ENCODE measurements at places on chromosomes 12 and 14.

DNA sequence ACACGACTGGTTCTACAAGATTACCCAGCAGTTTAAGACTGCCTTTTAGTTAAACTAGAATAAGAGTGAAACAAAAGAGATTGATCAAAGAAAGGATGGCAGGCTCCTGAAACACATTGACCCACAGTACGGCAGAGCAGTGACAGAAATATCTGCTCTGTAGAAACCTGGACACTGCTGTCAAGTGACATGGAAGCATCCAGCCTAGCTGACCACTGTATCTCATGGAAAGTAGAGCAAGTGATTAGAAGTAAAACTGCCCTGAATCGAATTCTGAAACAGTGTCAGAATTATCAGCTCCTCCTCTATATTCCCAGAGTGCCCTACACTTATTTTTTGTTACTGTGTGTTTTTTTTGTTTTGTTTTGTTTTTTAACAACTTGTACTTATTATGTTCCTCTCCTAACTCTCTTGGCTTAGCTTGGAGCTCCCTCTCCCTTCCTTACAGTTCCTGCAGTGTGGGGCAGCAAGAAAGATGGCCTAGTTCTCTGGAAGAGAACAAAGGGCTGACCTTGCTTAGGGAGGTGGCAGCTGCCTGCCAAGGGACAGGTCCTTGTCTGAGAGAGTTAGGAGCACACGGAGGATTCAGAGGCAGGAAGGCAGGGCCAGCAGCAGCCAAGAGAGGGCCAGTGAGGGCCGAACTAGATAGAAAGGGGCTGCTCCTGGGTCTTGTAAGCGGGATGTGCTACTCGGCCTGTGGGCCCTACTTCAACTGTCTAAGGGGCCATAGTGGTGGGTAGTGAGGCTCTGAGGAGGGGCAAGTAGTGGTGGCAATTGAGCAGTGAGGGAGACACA, 97.2 kb downstream of the PTPRR start:
- no peak for DNase-seq

DNA sequence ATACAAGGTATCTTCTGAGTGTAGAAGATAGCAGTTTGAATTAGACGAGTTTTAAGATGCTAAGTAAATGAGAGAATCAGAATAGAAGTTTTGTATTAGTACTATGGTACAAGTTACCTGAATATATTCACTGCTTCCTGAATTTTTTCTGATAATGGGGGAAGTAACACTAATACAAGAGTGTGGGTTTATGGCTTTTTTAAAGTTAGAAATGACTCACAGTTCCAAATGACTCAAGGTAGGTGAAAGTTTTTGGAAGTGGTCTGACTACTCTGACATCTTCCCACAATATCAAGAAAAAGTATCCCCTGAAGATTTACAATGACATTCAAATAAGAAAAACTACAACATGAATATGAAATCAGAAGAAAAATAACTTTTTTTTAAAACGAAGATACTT, 123.7 kb upstream of the GARIN6 start:
- no peak for DNase-seq

- no peak for DNase-seq
Observed at GRCh38 chr12:93440043-93440835, 1.5 kb downstream of the UBE2N start.

DNA sequence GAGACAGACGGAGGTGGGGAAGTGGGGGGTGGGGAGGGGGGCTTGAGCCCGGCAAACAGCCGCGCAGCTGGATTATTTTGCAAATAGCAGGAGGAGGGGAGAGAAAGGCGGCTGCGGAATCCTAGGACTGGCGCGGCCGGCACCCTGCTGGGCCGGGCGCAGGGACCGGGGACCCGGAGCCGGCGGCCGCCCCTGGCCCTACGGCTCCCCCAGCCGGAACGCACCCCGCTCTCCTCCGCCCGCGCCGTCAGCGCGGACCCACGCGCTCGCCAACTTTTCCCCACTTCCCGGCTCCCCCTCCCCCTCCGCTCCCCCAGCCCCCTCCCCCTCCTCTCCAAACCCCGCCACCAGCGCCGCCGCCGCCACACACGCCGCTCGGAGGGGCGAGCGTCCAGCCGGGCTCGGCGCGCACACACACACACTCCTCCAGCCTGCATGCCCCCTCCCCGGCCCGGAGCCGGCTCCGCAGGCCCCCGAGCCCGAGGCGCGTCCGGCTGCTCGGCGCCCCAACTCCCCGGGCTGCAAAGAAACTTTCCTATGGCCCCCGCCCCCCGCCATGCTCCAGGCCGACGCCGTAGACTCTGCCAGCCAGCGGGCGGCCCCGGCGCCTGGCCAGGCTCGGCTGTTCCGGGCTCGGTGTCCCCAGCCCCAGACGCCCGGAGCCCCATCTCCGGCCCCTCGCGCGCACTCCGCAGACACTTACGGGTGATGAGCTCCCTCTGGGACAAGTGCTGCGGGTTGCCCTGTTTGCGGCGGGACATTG, 1.4 kb downstream of the BCL11B start:
- DNase-seq: peak; percentile 31

- DNase-seq: no peak
Observed at GRCh38 chr14:105501504-105502291, 10.7 kb downstream of the TEDC1 start.

GRCh38 chr14:49960453-49960852, 67.6 kb downstream of the ARF6 start:
- no peak for DNase-seq

DNA sequence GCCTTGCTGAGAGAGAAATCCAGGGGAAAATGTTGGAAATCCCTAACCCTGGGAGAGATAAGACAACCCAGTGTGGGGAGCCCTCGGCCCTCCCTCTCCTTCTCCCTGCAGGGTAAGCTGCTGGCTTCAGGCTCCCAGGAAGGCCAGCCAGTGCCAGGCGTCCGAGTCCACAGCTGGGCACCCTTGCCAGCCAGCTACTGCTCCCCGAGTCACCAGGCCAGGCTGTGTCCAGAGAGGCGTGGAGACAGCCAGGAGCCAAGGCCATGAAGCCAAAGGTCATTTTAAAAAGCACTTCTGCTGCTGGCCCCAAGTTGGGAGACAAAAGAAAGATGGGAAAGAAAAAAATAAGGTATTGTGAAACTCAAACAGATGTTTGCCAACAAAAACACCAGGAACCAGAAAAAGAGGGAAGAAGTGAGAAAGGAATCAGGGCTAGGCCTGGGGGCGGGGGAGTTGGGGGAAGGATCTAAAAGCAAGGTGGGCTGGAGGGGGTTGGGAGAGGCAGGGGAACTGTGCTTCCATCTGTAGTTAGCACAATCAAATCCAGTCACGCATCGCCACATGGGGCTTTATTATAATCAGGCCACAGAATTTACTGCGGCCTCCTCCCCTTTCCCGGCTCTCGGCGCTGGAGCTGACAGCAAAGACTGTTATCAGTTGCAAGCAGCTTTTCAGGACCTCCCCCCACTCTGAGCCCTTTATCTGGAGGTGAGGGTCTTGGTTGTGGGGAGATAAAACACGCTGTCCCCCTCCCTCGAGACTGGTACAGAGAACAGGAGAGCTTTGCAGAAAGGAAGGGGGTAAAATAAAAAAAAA, 33.5 kb downstream of the RBM19 start:
- peak; percentile 53 for DNase-seq

DNA sequence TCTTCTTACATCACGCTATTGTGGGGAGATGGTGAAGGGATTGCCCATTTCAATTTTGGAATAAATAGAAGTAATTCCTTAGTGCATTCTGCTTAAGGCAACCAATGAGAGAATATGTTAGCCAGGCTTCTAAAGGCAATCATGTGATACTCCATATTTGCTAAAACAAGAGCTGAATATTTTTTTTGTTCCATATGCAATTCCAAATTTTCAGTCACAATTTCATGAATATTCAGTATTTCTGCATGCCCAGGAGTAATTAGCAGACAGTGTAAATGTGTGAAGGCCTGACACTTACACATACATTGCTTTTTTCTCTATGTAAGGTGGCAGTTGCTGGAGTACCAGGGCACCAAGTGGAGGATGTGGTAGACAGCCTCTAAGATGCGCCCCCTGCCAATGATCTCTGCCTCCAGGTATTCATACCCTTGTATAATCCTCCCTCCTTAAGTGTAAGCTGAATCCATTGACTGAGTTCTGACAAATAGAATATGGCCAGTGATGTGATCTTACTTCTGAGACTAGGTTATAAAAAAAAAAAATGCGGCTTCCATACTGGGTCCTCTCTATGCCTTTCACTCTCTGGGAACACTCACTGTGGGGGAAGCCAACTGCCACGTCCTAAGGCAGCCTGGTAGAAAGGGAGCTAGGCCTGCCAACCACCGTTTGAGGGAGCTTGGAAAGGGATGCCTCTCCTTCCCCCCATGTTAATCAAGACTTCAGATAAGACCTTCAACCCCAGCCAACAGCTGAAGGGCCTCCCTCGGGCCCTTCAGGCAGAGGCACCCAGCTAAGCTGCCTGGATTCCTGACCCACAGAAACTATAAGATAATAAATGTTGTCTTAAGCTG, 62.7 kb upstream of the PTGR2 start:
- no peak for DNase-seq

DNA sequence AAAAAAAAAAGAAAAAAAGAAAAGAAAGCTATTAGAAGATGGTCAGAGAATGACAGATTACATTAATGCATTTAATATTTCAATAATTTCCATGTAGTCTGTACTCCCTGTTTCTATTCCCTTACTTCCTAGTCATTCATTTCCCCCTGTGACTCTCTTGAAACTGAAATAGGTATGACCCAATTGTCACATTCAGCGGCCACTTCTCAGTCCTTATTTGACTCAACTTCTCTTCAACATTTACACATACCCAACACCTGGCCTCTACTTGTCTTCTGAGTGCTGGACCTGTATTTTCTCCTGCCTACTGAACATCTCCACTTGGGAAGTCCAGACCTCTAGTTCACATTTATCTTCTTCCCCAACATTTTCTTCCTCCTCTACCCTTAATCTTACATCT, 7.2 kb downstream of the EEA1 start:
- DNase-seq: no peak

DNA sequence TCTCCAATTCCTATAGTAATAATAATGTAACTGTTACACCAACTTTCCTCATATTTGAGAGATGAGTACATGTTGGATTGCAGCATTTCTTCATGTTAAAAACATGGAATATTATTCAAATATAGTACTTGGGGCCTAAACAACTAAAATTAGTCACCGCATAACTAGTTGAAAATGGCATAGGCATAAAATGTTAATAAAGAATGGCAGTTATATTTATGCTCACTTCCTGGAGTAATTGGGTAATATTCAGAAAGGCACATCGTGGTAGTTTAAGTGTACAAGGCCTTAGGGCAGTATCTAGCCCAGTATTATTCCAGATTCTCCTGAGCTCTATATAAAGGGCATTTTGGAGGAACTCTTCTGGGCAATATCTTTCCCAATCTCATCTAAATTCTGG, 46.0 kb downstream of the ERGIC2 start:
- DNase-seq: no peak
